ENCODE measurements at places on chromosomes 12 and 14. TPM values are rescaled to one million over a fixed set of nuclear protein-coding genes. Genes with fewer than 3 reads are reported as not detected.

- H3K36me3 ChIP-seq, result peaks cover 70% of the 10 kb centered on the region
- H3K27ac ChIP-seq, result no peak overlapping the region
- DNase-seq, result peak; percentile 8
- peaks cover 44% of the 10 kb centered on the region for H3K4me1 ChIP-seq
- no peak overlapping the region for H3K4me3 ChIP-seq
- no peaks in the 10 kb centered on the region for H3K27me3 ChIP-seq
Observed at GRCh38 chr12:19484738-19485137, 45.4 kb downstream of the AEBP2 start.

GRCh38 chr12:58009405-58010195, 68.2 kb downstream of the ATP23 start:
- H3K27ac ChIP-seq, result no peak overlapping the region
- no peak overlapping the region for H3K4me3 ChIP-seq
- no peak for DNase-seq
- H3K36me3 ChIP-seq, result no peaks in the 10 kb centered on the region
- H3K4me1 ChIP-seq, result no peaks in the 10 kb centered on the region

- no peak for DNase-seq
- no peaks in the 10 kb centered on the region for H3K36me3 ChIP-seq
- no peaks in the 10 kb centered on the region for H3K27me3 ChIP-seq
- H3K27ac ChIP-seq, result no peak overlapping the region
- no peaks in the 10 kb centered on the region for H3K4me1 ChIP-seq
Observed at GRCh38 chr12:127745469-127746212, 521.3 kb upstream of the TMEM132C start.

DNA sequence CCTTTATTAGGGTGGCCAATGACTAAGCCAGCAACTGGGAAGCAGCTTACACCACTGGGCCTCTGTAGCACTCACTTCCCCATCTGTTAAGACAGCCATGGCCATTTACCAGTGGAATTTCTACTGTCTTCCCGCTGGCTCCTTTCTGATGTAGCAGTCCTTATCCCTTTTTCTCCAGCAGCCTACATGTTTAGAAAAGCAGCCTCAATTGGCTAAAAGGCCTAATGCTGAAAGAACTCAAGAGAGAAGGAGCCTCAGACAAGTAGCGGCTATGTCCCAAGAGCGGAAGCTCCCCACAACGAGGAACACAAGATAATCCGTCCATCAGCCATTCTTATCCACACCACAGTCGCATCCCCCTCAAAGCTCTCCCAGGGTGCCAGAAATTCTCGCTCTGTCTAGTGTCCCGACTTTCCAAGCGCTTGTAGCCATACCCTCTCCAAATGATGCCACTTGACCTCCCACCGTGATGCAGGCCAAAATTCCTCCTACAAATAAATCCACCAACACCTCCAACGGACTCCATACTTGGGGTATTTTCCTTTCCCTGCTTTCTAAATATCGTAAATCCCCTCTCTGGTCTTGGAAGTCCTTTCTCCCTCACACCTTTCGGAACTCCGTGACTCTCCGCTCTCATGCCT, 624 bp downstream of the M6PR start:
- H3K27ac ChIP-seq, result peak overlapping the region; percentile 92
- peak; percentile 12 for DNase-seq
- H3K36me3 ChIP-seq, result peaks cover 43% of the 10 kb centered on the region

The RPL10L gene
- total RNA-seq, result not detected
